ENCODE measurements at places on chromosomes 1 and 21.

- peak; percentile 55 for DNase-seq
Observed at GRCh38 chr21:30831194-30831765, 1.7 kb upstream of the KRTAP7-1 start.

DNA sequence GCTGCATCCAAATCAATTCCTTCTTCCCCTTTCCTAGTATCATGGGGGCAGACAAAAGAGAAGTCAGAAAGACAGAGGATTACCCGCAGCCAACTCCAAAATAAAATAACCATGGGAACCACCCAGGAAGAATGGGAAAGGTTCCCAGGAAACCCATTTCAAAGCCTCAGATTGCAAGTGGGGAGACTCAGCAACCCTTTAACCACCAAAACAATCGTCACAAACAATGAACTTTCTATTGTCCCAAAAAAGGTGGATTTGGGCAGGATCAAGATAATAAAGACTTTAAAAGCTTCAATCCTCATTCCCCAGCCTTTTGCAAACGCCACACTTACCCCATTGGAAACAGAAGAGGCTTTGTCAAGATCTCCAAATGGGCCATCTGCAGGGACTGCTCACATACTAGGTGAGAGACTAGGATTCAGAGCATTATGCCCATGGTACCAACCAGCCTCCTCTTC lies 5.1 kb downstream of the TIAM1 start:
- no peak for DNase-seq

DNA sequence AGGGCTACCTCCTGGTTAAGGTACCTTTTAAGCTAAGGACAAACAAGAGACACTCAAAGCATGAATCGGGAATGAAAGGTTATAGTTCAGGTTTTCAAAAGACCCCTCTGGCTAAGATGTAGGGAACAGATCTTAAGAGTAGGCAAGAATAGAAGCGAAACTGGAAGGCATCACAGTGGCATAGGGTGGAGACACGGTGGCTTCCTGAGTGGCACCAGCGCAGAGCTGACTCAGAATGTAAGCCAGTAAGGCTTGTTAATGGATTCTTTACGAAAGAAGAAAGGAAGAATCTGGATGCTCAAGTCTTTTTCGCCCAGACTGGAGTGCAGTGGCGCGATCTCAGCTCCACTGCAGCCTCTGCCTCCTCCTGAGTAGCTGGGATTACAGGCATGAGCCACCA lies 21.2 kb downstream of the PADI6 start:
- DNase-seq, result no peak

GRCh38 chr1:23263380-23263887 lies 46.1 kb upstream of the HTR1D start:
- DNase-seq, result no peak

- DNase-seq, result peak; percentile 22
Observed at GRCh38 chr1:12001249-12001917, 17.9 kb upstream of the MIIP start.

- DNase-seq, result no peak
Observed at GRCh38 chr1:55313903-55314302, 98.7 kb upstream of the USP24 start.

- DNase-seq, result peak; percentile 8
Observed at GRCh38 chr1:21217812-21218596, 41.3 kb upstream of the EIF4G3 start.

- no peak for DNase-seq
Observed at GRCh38 chr21:45041984-45042663, 32.3 kb upstream of the ADARB1 start.

DNA sequence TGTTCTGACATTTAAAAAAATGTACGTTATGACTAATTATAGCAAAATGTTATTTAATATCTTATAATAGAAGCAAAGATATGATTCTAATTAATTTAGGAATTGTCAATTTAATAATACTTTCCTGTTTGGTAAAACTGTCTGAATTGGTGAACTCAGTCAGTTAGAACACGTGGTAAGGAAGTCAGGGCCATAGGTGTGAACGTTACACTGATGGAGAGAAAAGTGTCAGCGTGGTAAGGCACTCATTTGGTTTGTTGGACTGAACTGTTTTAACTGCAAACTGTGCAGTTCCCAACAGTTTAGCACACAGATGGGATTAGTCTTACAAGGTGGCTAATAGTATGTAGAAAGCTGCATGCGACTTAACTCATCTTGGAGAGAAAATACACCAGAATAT lies 102.9 kb downstream of the EPB41 start:
- no peak for DNase-seq

DNA sequence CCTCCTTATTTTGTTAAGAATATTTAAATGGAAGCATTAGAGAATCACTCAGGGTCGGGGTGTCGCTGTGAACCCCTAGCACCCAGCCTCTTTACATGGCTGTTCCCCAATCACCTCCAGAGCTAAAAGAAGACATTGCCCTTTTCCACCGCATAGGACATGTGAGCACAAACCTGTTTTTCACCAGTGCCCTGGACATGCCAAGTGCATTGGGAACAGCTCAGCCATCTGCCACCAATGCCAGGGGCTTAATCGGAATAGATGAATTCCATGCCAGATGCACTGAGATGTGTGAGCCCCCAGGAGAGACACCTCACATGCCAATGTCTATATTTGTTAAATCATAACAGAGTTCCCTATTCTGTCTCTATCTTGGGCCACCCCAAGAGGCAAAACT lies 33.3 kb downstream of the EIF2D start:
- peak; percentile 64 for DNase-seq

DNA sequence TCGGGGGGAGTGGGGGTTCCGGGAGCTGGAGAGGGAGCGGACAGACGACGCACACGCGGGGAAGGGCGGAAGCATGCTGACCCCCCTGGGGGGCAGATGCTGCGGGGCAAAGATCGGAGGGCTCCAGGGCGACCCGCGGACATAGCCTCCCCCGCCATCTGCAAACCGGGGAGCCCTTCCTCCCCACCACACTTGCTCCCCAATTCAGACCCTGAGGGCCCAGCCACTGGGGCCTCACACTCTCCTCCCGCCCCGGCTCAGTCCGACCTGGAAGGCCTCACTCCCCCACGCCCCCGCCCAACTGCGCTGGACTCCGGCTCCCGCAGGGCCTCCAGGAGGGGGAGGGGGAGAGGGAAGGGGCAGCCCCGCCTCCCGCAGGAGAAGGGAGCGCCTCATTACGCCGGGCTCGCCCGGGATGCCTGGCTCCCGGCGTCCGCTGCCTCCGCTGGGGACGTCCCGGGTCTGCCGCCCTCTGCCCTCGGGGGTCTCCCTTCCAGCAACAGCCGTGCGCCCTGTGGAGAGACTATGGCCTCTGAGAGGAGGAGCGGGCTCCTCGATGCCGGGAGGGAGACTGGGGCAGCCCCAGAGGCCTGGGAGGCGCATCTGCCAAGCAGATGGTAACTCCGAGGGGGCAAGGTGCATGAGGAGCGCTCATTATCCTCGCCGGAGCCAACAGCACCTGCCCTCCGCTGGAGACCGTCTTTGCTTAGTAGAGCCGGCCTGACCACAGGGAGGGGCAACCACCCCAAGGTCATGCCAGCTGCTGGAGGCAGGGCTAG lies 636 bp upstream of the CAMK2N1 start:
- peak; percentile 55 for DNase-seq

DNA sequence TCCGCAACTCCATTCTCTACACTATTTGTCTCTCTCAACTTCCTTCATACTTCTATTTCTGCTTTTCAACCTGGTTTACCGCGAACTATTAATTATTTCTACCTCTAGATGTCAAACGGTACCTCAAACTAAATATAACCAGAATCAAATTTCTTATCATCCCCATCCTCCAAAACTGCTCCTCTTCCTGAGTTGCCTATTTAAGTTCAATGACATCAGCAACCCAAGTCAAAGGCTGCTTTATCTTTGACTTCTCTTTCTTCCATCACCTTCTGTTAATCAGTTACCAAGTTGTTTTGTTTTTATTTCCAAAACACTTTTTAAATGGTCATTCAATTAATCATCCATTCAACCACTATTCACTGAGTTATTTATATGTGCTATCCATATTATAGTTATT lies 171.9 kb downstream of the COL24A1 start:
- no peak for DNase-seq

DNA sequence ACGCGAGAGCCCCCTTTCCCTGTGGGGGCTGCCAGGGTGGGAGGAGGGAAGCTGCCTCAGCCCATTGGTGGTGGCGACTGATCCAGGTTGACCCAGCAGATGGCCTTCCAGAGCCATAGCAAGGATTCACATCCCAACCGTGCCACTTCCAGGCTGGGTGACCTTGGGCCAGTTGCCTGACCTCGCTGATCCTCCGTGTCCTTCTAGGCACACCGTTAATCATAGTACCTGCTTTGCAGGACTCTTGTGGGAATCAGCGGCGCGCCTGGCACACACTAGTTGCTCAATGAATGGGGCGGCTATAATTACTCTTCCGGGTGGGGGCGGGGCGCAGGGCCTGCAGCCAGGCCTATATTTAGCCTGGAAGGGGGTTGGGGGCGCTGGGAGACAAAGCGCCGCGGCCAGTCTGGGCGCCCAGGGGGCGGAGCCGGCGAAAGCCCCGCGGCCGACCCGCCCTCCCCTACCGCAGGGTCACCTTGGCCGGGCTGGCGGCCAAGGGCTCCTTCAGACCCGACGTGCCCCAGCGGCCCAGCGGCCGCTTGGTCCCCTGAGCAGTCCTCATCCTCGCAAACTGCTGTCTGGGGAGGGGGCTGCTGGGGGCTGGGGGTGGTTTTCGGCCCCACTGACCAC lies 5.1 kb downstream of the HSPB7 start:
- no peak for DNase-seq

DNA sequence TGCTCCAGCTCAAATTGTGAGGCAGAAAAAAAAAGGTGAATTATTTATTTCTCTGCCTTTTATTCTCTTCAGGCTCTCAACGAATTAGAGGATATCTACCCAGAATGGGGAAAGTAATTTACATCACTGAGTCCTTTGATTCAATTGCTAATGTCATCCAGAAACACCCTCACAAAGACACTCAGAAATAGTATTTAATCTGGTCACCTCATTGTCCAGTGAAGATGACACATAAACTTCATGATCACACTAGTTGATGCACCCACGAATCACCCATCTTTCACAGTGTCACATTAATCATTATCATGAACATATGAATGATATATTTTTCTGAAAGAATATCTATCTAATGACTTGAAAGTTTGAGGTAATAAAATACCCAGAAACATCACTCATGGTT lies 868.5 kb downstream of the BRINP3 start:
- DNase-seq, result no peak

DNA sequence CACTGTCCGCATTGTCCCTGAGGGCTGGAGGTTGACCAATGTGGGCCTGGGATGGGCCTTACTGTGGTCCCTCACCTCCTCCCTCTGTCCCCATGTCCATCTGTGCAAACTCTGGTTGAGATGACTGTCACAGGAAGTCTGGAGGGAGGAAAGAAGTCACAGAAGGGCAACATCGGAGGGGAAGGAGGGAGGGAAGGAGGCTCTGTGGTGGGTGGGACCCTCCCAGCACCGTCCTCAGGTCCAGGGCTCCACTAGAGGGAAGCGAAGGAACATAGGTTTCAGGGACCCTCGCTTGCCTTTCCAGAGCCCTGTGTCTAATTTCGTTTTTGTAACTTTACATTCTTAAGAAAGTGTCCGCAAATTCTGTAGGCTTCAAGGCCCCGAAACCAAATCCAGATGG lies 111.3 kb upstream of the SLC44A3 start:
- DNase-seq, result no peak

DNA sequence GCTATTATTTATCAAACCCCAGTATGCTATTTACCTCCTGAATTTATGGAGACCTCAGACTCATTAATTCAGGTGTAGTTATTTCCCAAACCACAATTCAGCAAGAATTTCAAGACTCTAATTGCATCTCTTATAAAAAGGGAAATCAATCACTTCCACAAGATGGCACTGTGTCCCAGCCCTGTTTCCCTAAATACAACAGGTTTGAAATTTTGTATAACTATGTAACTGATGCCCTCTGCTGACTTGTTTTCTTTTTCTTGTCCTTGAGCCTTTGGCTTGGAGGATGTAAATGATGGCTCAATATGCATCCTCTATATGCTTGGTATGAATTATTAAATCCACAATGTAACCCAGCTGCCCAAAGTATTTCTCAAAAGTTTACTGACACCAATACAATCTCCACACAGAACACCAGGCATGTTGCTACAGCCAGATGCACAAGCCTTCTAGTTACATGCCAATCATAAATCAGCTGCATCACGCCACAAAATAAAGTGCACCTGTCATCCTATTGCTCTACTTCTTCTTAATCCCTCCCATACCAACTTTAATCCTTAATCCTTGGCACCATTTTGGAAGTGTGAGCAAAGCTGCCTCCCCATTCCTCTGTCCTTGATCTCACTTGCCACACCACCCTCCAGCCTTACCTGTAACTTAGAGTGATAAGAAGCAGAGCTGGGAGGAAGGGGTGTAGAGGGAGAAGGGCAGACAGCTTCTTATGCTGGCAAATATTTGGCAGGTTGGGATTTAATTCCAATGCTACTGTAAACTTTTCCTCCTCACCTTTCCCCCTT lies 9.0 kb downstream of the C1orf105 start:
- DNase-seq, result peak; percentile 52

GRCh38 chr1:228079013-228079412 lies 3.5 kb upstream of the ARF1 start:
- no peak for DNase-seq

- DNase-seq, result no peak
Observed at GRCh38 chr1:203663294-203663693, 36.7 kb downstream of the ATP2B4 start.

DNA sequence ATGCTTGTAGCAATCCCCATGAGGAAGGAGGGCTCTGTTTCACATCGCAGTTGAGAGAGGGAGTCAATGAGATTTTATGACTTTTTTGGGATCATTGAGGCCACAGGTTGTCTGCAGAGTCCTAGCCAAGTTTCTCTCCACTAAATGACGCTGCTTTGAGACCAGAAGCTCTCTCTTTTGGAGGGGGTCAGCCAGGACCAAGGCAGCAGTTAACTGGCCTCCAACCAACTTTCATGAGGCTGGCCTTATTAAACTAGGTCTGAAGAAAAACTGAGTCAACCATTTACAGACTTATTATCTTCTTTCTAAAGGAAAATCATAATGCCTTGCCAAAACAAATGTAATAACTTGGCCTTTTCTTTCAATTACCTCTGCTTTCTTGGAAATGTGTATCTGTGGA lies 8.6 kb downstream of the WLS start:
- no peak for DNase-seq

- no peak for DNase-seq
Observed at GRCh38 chr1:156276532-156276931, 6.1 kb downstream of the SMG5 start.
